ENCODE measurements at places on chromosomes 16 and 17. TPM values are rescaled to one million over a fixed set of nuclear protein-coding genes. Genes with fewer than 3 reads are reported as not detected.

EPN3 gene
- total RNA-seq = 36.3 TPM

PRSS36 gene
- 42.3 TPM for total RNA-seq

ADGRG3 gene
- total RNA-seq = 2.7 TPM

SPHK1 gene
- total RNA-seq = not detected

OR4D1 gene
- not detected for total RNA-seq

MYH11 gene
- total RNA-seq = 697 TPM

GJC1 gene
- total RNA-seq = 18.7 TPM

EFNB3 gene
- total RNA-seq = 0.41 TPM

C1QL1 gene
- total RNA-seq = 1.1 TPM

PIRT gene
- 6.4 TPM for total RNA-seq

EME1 gene
- total RNA-seq = 1.6 TPM

KRTAP16-1 gene
- not detected for total RNA-seq

ARHGAP44 gene
- 52.0 TPM for total RNA-seq

FOXN1 gene
- total RNA-seq = not detected

ACSF3 gene
- 75.0 TPM for total RNA-seq

SLC6A2 gene
- not detected for total RNA-seq

PKD1 gene
- total RNA-seq = 131 TPM

TRPV3 gene
- 1.8 TPM for total RNA-seq

CX3CL1 gene
- 1.7 TPM for total RNA-seq

DECR2 gene
- total RNA-seq = 65.7 TPM

CLEC3A gene
- total RNA-seq = not detected

PFN1 gene
- total RNA-seq = 743 TPM

MFAP4 gene
- 67.3 TPM for total RNA-seq

PIGL gene
- 75.1 TPM for total RNA-seq

Data from transverse colon (tissue), 4 donors.